ENCODE measurements at places on chromosomes 13 and 19.
A peak's percentile ranks its signal among the peaks of the same experiment; 100 is the strongest.

- DNase-seq, result no peak
Observed at GRCh38 chr13:66138172-66138811, 1091.8 kb downstream of the PCDH9 start.

GRCh38 chr13:109362616-109363015 lies 423.8 kb downstream of the IRS2 start:
- no peak for DNase-seq

DNA sequence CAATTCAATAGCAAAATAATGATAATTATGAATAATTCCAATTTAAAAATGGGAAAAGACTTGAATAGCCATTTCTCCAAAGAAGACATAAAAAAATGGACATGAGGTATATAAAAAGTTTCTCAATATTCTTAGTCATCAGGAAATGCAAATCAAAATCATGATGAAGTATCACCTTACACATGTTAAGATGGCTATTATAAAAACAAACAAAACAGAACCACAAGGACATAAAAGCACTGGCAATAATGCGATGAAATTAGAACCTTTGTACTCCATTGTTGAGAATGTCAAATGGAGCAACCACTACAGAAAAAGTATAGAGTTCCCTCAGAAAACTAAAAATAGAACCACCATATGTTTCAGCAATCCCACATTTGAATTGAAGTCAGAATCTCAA lies 1186.1 kb downstream of the SLITRK5 start:
- no peak for DNase-seq

- DNase-seq, result no peak
Observed at GRCh38 chr13:101941095-101941783, 460.6 kb downstream of the FGF14 start.

DNA sequence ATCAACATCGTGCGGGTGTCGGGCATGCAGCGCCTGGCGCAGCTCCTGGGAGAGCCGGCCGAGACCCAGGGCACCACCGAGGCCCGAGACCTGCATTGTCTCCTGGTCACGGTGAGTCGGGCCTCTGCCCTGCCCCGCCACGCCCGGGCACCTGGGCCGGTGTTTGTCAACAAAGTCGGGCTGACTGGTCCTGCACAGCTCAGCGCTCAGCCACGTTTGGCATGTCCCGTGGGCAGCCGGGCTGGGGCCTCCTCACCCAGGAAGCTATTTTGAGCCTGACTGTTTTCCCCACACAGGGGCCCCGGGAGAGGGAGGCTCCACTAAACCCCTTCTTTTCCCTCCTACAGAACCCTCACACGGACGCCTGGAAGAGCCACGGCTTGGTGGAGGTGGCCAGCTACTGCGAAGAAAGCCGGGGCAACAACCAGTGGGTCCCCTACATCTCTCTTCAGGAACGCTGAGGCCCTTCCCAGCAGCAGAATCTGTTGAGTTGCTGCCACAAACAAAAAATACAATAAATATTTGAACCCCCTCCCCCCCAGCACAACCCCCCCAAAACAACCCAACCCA lies 1.3 kb downstream of the GADD45B start:
- no peak for DNase-seq

- DNase-seq, result peak; percentile 32
Observed at GRCh38 chr19:16366433-16367260, 42.0 kb downstream of the KLF2 start.

DNA sequence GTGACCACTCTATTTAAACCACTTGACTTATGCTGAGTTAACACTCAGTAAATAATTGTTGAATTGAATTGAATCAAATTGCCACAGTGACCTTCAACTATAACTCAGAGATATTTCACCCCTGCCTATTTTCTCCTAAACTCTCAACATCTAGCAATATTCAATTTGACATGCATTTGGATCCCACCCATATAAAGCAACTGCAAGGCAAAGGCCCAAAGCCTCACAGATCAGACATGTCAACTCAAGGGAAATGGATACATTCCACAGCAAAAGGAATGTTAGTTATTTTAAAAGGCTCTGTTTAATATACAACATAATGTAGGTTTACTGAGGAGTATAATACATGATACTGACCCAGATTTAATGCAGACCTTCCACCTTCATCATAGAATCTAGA lies 107.4 kb downstream of the KCTD12 start:
- no peak for DNase-seq

DNA sequence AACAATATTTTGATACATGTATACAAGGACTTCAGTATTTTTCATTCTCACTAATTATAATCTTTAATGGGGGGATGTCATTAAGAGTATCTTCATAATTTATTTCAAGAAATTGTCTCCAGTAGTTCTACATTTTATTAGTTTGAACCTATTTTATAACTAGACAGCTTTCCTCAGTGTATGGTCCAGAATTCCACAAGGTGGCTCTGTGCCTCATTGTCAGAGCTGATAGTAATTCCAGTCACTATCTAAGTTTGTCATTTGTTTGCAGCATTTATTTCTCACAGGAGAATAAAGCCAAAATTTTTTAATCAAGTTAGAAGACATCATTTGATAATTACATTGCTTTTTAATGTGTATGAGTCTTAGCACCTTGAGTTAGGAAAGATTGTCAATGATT lies 1633.0 kb upstream of the PCDH20 start:
- DNase-seq, result no peak

- DNase-seq, result no peak
Observed at GRCh38 chr13:104616990-104617389, 1550.8 kb upstream of the SLC10A2 start.

DNA sequence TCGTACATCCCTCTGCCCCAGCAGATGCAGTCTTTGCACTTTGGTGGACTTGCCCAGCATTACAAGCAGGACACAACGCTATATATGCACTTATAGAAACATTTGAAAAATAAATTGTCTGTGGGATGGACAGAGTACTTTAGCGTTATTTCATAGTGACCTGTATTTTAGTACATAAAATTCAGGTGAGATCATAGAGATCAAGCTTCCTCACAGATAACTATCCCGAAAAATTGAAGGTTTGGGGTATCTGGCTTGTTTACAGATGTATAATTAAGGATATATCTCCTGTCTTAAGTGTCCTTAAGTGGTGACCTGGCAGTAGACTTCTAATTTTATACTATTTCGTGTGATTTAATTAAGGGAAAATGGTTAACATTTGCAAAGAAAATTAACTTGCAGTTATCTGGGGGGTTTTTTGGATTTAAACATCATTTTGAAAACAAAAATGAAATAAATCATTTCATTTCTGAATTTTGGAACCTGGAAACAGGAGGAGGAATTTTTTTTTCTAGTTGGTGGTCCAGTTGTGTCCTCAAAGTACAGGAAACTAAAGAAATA lies 977 bp upstream of the MAB21L1 start:
- no peak for DNase-seq

DNA sequence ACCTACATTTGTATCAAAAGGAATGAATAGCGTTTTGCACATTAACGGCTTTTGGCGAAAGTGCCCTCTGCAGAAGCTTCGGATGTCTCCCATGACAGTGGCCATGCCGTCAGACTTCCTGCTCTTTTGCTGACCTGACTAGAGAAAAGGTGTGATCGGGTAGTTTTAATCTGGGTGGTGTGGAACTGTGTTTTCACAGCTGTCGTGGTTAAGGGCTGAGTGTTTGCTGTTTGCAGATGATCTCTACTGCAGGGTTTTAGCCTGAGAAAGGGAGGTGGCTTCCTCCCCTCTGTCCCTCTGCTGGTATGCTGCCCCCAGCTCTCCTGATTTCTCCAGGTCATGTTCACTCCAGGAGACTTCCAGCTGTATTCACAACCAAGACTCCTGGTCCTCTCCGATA lies 22.4 kb downstream of the ZNF71 start:
- DNase-seq, result no peak

GRCh38 chr13:33031277-33031676 lies 15.1 kb downstream of the KL start:
- no peak for DNase-seq

- DNase-seq, result no peak
Observed at GRCh38 chr19:13492128-13492527, 14.2 kb downstream of the CACNA1A start.

DNA sequence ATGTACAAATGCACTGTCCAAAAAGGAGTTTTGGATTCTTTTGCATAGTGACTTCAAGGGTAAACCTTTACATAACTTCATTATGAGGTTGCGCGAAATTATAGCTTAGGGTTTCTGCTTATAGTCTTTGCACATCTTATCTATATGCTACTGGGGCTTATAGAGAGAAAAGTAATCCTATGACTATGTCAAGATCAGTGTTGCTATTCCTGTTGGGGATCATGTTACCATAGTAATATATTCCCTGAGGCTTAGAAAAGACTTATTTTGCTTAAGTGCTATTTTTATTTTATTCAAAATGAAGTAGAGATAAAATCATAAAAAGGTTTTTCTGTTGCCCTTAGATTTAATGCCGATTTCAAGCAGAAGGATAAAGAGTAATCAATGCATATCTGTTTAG lies 14.7 kb upstream of the POSTN start:
- DNase-seq, result no peak

DNA sequence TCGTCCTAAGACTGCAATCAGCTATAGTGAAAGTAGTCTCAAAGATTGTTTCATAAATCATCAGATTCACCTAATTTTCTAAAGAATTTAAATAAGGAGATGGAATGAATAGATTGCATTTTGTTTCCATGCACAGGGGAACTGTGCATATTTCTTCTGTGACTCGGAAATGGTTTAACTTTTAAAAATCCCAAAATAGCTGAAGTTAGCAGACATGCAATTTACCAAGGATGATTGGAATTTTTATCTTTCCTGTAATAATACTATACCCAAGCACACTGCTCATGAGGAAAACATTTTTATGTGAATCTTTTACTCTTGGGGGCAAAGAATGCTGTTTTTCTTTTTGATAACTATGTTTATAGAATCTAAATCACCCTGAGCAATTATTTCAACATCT lies 15.0 kb upstream of the LMO7 start:
- no peak for DNase-seq

- no peak for DNase-seq
Observed at GRCh38 chr13:45512098-45512496, 47.4 kb downstream of the COG3 start.

DNA sequence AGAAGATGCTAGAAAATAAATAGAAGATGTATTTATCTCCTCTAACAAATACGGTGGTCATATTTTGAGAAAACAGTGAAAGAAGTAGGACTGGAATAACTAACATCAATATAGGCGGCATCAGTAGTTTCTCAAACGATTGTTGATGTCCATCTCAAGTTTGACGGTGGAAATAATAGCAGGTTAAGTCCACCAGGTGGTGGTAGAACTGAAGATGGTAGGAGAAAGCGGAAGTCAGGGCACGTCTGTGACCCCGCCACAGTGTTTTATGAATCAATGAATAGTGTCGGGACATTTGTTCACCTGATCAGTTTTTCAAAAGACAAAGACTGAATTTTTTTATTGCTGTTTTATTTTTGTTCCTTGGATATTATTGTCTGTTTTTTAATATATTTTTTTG lies 706.4 kb upstream of the SLC10A2 start:
- DNase-seq, result no peak

- DNase-seq, result no peak
Observed at GRCh38 chr19:33772858-33773180, 23.9 kb upstream of the KCTD15 start.

DNA sequence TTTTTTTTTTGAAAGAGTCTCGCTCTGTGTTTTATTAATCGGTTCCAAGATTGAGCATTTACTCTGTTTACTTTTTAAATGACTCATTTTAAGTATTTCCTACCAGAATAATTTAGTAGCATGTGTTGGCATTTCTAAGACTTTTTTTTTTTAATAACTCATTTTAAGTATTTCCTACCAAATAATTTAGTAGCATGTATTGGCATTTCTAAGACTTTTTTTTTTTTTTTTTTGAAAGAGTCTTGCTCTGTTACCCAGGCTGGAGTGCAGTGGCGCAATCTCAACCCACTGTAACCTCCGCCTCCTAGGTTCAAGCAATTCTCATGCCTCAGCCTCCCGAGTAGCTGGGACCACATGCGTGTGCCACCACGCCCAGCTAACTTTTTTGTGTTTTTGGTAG lies 13.1 kb downstream of the SETDB2 start:
- DNase-seq, result no peak

- peak; percentile 48 for DNase-seq
Observed at GRCh38 chr19:55341171-55341588, 1.5 kb downstream of the KMT5C start.

- DNase-seq, result no peak
Observed at GRCh38 chr19:6271251-6271650, 8.5 kb downstream of the MLLT1 start.

GRCh38 chr13:26168237-26168814 lies 53.8 kb downstream of the RNF6 start:
- no peak for DNase-seq

GRCh38 chr19:49512970-49513745 lies 697 bp downstream of the FCGRT start:
- DNase-seq, result peak; percentile 16

- DNase-seq, result no peak
Observed at GRCh38 chr13:75762076-75762937, 126.2 kb downstream of the LMO7 start.

GRCh38 chr19:17327068-17327653 lies 7.5 kb downstream of the ANO8 start:
- no peak for DNase-seq

DNA sequence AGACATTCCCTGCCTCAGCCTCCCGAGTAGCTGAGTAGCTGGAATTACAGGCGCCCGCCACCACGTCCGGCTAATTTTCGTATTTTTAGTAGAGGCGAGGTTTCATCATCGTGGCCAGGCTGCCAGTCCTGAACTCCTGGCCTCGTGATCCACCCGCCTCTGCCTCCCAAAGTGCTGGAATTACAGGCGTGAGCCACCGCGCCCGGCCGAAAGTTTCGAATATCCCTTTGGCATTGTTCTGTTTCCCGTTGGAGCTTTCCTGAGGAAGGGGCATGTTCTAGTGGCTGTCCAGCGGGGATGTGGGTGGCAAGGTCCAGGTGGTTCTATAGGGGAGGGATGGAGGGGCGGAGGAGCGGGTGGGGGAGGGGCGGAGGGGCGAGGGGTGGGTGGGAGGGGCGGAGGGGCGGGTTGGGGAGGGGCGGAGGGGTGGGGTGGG lies 2.1 kb upstream of the BSG start:
- DNase-seq, result no peak

Measured in stimulated activated naive CD4-positive, alpha-beta T cell treated with Interleukin-2 at 50 U/mL for 16 hours (primary cell).